Naive thymus-derived CD8-positive, alpha-beta T cell (primary cell): ENCODE measurements at places on chromosomes 12 and 14. TPM values are rescaled to one million over a fixed set of nuclear protein-coding genes. Genes with fewer than 3 reads are reported as not detected.

Gene SPIC
- not detected for total RNA-seq

Gene CDH24
- 0.96 TPM for total RNA-seq

Gene CMA1
- not detected for total RNA-seq

Gene EFS
- total RNA-seq = not detected

Gene RHOF
- 178 TPM for total RNA-seq
